Left hindlimb (tissue), 1 donor: ENCODE measurements at places on chromosomes 3 and 15.

- DNase-seq, result peak; percentile 72
Observed at GRCh38 chr15:70856884-70857561, 3.1 kb upstream of the LARP6 start.

GRCh38 chr3:197260491-197261163 is 37.8 kb downstream of the DLG1 start:
- no peak for DNase-seq

- DNase-seq, result peak; percentile 84
Observed at GRCh38 chr3:183285828-183286457, 32.9 kb downstream of the B3GNT5 start.

DNA sequence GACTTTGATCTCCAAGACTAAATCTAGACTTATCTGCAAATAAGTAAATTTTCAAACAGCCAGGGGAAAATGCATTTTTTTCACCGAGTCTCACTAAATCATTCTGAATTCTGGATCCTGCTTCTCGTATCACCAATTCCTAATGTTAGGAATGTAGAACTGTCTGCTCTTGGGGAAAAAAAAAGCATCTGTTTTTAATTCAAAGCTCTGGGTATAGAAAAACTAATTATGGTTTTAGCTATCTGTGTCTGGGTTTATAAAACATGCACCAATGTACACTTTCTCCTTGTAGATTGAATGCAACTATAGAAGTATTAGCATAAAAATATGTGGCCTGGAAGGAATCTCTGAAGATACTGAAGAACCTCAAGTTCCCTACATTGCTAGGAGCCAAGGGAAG is 4.8 kb upstream of the CDAN1 start:
- DNase-seq, result no peak

DNA sequence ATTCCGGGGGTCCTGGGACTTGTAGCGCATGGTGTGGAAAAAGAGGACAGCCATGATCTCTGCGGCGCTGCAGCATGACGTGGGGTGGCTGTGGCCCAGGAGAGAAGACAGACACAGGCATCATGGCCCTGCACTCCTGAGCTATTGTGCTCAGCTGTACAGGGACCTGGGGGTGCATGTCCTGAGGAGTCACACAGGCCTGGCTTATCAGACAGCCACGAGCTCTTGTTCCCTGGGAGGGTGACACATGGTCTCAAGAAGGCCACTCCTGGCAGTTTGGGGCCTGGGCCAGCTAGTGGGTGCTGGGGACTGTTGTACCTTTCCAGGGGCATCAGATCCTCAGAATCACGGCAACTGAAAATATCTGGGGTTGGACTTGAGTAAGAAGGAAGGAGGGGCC is 13.7 kb downstream of the TKT start:
- no peak for DNase-seq

DNA sequence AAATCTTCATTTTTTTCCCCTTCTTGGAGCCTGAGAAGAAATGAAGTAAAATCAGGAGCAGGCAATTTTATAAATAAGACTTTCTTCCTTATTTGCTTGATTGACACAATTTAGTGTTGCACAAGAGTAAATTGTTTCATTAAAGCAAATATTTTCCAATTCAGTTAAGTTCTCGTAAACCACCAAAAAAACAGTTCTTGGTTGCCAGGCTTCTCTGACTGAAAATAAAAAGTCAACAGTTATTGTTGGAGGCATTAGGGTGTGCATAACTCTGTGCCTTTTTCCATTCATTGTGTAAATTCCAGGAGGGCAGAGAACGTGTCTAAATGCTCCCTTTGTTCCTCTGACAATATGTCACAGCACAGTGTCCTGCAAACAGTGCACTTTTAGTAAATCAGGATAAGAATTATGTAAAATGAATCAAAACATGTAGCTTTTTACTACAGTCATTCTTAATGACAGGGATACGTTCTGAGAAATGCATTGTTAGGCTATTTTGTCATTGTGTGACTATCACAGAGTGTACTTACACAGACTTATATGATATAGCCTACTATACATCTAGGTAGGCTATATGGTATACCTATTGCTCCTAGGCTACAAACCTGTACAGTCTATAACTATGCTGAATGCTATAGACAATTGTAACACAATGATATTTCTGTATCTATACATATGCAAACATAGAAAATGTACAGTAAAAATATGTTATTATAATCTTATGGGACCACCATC is at the start of gene CP:
Gene CP, minus strand, starts transcription at position 47 of the 735 bp plus-strand sequence. Its CDS starts 37 bp downstream, at position 10.
- DNase-seq, result no peak

GRCh38 chr15:51840692-51841091 is 11.2 kb downstream of the TMOD3 start:
- DNase-seq, result no peak

- DNase-seq, result no peak
Observed at GRCh38 chr3:56238299-56238698, 230.0 kb downstream of the ERC2 start.

DNA sequence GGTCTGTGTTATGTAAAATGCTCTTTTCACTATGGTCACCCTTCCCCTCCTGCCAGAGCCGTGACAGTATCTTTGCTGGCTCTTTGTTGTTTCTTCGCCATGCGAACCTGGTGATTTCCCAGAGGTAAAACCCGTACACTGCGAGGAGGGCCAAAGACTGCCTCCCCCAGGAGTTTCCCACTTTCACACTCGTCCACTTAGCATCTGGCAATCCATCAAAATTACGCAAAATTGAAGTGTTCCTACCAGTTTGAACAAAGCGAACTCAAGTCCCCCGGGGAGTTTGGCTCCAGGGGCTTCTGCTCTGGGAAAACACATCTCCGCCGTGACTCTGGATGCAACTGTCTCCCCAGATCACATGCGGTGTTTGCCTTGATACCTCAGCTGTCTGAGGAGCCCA is 239.9 kb downstream of the FAM43A start:
- DNase-seq, result no peak

- no peak for DNase-seq
Observed at GRCh38 chr3:45816544-45816943, 20.2 kb upstream of the SLC6A20 start.

GRCh38 chr3:71258116-71258515 is 325.4 kb downstream of the FOXP1 start:
- no peak for DNase-seq

DNA sequence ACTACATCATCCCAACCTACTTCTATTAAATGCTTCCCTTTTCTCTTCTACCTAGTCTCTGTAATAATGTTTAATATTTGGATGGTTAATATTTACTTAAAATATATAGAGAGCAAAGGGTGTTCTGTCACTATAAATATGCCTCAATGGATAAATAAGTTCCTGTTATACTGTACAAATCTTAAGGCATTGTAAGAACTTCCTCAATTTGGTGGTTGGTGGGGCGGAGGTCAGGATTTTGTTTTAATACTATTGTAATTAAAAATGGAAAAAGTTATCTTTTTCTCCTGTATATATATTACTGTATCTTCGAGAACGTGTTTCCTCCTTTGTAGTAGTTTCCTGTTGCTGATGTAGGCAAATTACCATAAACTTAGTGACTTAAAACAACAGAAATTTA is 41.5 kb downstream of the SPRED1 start:
- no peak for DNase-seq

- no peak for DNase-seq
Observed at GRCh38 chr3:49387721-49388120, 24.1 kb downstream of the RHOA start.

- DNase-seq, result peak; percentile 20
Observed at GRCh38 chr15:68646156-68646555, 67.4 kb downstream of the CORO2B start.

DNA sequence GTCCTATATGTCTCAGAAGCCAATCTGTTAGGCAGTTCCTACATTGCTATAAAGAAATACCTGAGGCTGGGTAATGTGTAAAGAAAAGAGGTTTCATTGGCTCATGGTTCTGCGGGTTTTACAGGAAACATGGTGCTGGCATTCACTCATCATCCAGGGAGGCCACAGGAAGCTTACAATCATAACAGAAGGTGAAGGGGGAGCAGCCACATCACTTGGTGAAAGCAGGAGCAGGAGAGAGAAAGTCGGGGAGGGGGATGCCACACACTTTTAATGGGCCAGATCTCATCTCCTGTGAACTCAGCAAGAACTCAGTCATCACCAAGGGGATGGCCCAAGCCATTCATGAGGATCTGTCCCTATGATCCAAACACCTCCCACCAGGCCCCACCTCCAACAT is 9.1 kb downstream of the SLC49A4 start:
- no peak for DNase-seq

DNA sequence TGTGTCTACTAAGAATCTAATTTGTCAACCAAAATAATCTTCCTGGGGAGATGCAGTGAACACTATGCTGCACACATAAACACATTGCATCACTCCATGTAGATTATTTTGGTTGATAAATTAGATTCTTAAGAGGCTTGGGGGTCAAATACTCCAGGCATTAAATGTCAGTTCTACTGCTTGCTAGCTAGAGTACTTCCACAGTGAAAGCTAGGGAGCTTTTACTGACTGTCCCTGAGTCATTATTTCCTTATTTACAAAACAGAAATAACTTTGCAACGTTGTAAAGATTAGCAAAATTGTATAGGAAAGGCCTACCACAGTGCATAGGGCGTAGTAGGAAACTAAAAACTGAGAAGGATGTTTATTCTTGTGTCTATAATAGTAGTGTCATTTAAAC is 12.9 kb upstream of the TMC3 start:
- DNase-seq, result no peak

GRCh38 chr3:70177881-70178645 is 134.4 kb downstream of the MDFIC2 start:
- no peak for DNase-seq

DNA sequence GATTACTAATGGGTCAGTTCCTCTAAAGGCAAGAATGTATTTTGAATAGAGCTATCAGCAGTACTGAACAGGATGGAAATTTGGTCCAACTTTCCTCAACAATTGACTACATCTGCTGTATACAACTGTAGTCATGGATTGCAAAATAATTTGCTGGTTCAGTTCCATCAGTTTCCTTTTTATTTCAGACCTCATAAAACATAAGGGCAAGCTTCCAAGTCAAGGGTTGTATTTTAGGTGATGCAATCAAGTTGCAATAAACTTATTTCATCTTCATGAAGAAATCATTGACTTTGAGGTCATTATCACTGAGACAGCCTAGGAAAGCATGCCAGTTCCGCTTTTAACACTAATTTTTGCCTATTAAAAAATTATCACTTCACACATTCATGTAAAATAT is 90.4 kb upstream of the TSEN2 start:
- no peak for DNase-seq

GRCh38 chr15:70077188-70078147 is 20.2 kb downstream of the TLE3 start:
- no peak for DNase-seq

DNA sequence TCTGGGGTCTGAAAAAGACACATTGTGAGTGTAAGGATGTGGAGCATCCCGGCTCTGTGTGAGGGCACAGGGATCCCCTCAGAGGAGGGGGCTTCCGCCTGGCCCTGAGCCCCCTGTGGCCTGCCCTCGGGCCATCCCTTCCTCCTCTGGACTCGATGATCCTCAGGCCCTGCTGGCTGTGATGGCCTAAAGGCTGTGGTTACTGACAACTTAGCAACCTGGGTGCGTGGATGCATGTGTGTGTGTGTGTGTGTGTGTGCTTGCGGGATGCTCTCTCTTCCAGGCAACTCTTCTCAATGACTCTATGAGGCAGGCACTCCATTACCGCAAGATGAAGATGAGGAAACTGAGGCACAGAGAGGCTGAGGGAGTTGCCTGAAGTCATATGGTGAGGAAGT is 66.0 kb downstream of the ASB7 start:
- no peak for DNase-seq

GRCh38 chr3:11290743-11291680 is 18.8 kb downstream of the ATG7 start:
- DNase-seq, result no peak

GRCh38 chr3:194365978-194366490 is 3.5 kb downstream of the LRRC15 start:
- DNase-seq, result no peak

DNA sequence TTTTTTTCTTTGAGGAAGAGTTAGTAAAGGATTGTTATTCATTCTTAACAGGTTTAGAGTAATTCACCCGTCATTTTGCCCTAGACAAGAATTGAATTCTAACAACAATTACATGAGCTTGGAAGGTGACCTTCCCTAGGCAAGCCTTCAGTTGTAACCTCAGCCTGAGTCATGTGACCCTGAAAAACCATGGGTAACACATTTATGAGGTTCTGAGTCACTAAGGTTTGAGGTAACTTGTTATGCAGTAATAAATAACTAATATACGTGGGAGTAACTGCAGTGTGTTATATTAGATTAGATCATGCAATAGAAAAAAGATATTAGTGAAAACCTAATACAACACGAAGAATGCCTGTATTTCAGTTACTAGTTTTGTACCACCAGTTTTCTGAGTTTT is 237.6 kb upstream of the NDN start:
- no peak for DNase-seq

- no peak for DNase-seq
Observed at GRCh38 chr3:177337541-177338331, 140.5 kb upstream of the TBL1XR1 start.

DNA sequence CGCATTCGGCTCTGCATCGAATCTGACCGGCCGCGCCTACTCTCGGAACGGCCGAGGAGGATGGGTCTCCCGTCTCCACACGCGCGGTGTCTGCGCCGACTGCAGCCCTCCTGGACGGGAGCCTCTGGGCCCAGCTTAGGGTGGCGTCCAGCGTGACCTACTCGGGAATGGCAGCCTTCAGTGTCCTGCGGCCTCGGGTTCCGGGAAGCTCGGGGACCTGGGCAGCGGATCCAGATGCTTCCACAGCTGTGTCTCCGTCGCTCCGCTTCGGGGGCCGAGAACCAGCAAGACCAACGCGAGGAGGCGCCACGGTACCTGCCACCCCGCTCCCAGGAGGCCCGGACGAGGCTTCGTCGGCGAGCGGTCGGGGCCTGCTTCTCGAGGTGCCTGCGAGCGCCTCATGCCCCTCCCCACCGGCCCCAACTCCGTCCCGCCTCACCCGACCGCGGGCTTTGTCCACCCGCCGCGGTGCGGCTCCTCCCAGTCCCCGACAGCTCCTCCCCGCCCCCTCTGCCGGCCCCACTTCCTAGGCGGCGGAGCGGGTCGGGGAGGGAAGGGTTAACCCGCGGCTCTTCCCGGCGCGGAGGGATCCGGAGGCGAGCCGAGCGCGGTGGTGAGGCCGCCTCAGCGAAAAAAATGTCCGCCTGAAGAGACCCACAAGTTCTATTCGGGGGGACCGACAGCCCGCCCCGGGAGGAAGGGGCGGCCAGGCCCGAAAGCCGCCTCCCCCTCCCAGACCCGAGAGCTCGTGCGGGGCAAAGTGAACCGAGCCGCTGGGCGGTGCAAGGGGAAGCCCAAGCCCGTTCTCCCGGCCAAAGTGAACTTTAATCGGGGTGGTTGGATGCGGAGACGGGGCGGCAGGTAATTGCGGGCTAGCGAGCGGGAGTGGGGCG is at the start of gene TCF12:
Gene TCF12, plus strand, starts transcription at position 599 of the 893 bp plus-strand sequence. CDS start 1,270 bp downstream, outside the sequence.
- DNase-seq, result peak; percentile 97

- no peak for DNase-seq
Observed at GRCh38 chr3:189797103-189797750, 166.0 kb downstream of the TP63 start.

- no peak for DNase-seq
Observed at GRCh38 chr3:151798466-151798865, 15.4 kb upstream of the AADAC start.

DNA sequence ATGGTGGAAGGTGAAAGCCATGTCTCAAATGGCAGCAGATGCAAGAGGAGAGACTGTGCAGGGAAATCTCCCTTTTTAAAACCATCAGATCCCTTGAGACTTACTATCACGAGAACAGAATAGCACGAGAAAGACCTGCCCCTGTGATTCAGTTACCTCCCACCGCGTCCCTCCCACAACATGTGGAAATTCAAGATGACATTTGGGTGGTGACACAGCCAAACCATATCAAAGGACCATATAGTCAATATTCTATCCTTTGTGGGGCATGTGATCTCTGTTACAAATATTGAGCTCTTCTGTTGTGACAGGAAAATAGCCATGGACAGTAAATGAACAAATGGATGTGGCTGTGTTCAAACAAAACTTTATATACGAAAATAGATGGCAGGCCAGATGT is 77.2 kb upstream of the ACKR4 start:
- no peak for DNase-seq
